ENCODE measurements at places on chromosomes 5 and 9.

GRCh38 chr5:105032917-105033316 is 1470.3 kb upstream of the NUDT12 start:
- no peak for DNase-seq

- no peak for DNase-seq
Observed at GRCh38 chr5:81908044-81908443, 63.8 kb upstream of the ATG10 start.

- no peak for DNase-seq
Observed at GRCh38 chr5:124136609-124137008, 609.8 kb downstream of the ZNF608 start.

- DNase-seq: no peak
Observed at GRCh38 chr5:158736150-158736870, 363.4 kb downstream of the EBF1 start.

GRCh38 chr9:25716220-25716872 is 38.1 kb upstream of the TUSC1 start:
- DNase-seq: no peak

GRCh38 chr5:76788362-76788761 is 30.5 kb upstream of the F2RL1 start:
- DNase-seq: no peak

GRCh38 chr9:29208670-29209069 is 1635.4 kb upstream of the C9orf72 start:
- DNase-seq: no peak

GRCh38 chr5:92514896-92515295 is 1066.1 kb downstream of the NR2F1-AS1 start:
- no peak for DNase-seq

DNA sequence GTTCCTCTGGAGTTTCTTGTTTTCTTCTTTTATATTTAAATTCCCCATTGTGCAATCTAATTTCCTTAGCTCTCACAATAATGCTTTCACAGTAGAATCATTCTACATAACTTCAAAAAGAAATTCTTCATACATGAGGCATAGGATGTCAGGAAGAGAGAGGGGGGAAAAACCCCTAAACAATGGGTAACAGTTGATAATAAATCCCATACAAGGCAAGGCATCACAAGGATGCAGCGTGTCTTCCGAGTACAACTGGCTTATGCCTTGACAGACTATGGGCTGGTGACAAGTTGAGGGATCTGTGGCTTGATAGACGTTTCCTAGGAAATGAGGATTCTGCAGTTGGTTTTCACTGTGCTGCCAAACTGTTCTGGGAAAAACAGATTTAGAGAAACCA is 247.4 kb downstream of the ARL15 start:
- DNase-seq: no peak

- no peak for DNase-seq
Observed at GRCh38 chr5:103373597-103374472, 115.3 kb downstream of the MACIR start.

- DNase-seq: peak; percentile 38
Observed at GRCh38 chr5:40223884-40224402, 455.8 kb upstream of the PTGER4 start.

All from stimulated activated naive CD4-positive, alpha-beta T cell treated with Interleukin-2 at 50 U/mL for 16 hours (primary cell).